ENCODE measurements at places on chromosomes 2 and 18. TPM values are rescaled to one million over a fixed set of nuclear protein-coding genes. Genes with fewer than 3 reads are reported as not detected.

Gene FAM237A
- not detected for total RNA-seq

Gene DUSP19
- 1.6 TPM for total RNA-seq

Gene BBS5
- total RNA-seq = 2.2 TPM

Gene SMPD4
- 12.9 TPM for total RNA-seq

Gene MYO7B
- total RNA-seq = 0.47 TPM

Gene BOLL
- not detected for total RNA-seq

Gene DCDC2C
- not detected for total RNA-seq

Gene TSPYL6
- not detected for total RNA-seq

Gene HMSD
- not detected for total RNA-seq

Gene FAM110C
- not detected for total RNA-seq

Gene COA5
- 21.1 TPM for total RNA-seq

Gene NOTO
- total RNA-seq = not detected

Gene UGT1A6
- total RNA-seq = not detected

Gene ADAM23
- total RNA-seq = 18.4 TPM

Gene MYO5B
- total RNA-seq = 0.54 TPM

Gene LRRFIP1
- 153 TPM for total RNA-seq

Gene UNC50
- total RNA-seq = 47.9 TPM

Gene MC5R
- not detected for total RNA-seq

Gene SERPINB2
- total RNA-seq = 30.7 TPM

Gene IL36RN
- not detected for total RNA-seq

Gene CYP27A1
- 5.8 TPM for total RNA-seq

Gene LOXHD1
- not detected for total RNA-seq

Gene DOCK10
- 17.6 TPM for total RNA-seq

Gene GPR55
- not detected for total RNA-seq

Gene EN1
- not detected for total RNA-seq

Gene NMUR1
- under 0.01 TPM for total RNA-seq

Gene POLR1A
- 13.4 TPM for total RNA-seq

Gene RBM43
- total RNA-seq = 2.8 TPM

Gene ANKRD30BL
- not detected for total RNA-seq

Gene TRIM43
- not detected for total RNA-seq

Measured in endothelial cell of coronary artery (primary cell).